ENCODE measurements at places on chromosomes 3 and 15.

DNA sequence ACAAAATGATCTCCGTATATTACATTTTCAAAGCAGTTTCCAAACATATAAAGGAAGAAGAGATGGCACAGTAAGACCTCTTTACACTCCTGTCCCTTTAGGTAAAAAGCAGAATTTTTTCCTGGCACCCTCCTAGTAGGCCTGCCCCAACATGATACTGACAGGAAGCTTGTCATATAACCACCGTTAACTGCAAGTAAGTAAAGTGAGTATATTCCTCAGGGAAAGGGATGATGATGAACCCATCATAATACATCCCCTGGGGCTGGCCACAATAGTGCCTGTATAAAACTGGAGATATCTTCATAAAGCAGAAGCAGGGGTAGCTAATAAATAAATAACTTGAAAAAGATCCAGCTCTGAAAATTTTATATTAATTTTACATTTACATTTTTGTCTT, 893.0 kb downstream of the DIPK2A start:
- DNase-seq: no peak

DNA sequence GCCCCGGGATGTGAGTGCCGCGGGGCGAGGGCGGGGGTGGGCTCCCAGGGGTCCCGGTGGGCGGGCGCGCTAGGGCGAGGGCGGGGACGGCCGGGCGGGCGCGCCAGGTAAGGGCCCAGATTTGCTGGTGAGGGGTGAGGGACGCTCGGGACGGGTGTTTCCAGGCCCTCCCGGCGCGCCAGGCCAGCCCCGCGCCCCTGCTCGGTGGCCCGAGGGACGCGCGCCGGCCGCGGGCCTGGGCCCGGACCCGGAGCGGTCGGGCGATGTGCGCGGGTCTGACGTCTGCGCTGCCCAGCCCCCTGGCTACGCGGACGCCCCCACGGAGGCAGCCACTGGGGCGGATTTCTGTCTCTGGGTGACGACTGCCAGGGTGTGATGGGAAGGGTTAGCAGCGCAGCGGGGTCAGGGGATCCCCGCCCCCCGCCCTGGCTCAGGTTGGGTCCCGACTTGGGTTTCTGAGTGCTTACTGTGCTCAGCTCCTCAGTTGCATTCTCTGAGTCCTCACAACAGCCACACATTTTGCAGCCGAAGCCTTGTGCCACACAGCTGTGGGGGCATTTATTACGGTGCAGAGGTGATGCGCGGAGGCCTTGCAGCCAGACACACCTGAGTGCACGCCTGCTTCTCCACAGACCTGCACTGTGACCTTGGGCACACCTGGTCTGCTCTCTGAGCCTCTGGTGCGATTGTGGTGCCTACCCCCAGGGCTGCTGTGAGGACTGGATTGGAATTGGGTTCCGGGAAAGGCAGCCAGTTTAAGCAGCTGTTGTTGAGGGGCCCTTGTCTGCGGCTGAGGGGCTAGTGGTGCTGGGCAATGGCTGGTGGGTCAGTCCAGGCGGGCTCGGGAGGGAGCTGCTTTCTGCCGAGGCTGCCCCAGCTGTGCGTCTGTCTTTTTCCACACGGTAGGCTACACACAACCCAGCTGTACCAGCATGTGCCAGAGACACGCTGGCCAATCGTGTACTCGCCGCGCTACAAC, 523 bp downstream of the HDAC11 start:
- DNase-seq: peak; percentile 31

- DNase-seq: no peak
Measured at GRCh38 chr3:50830451-50830850, 155.7 kb downstream of the DOCK3 start.

GRCh38 chr15:22839046-22839695, 705 bp downstream of the NIPA2 start:
- DNase-seq: no peak

DNA sequence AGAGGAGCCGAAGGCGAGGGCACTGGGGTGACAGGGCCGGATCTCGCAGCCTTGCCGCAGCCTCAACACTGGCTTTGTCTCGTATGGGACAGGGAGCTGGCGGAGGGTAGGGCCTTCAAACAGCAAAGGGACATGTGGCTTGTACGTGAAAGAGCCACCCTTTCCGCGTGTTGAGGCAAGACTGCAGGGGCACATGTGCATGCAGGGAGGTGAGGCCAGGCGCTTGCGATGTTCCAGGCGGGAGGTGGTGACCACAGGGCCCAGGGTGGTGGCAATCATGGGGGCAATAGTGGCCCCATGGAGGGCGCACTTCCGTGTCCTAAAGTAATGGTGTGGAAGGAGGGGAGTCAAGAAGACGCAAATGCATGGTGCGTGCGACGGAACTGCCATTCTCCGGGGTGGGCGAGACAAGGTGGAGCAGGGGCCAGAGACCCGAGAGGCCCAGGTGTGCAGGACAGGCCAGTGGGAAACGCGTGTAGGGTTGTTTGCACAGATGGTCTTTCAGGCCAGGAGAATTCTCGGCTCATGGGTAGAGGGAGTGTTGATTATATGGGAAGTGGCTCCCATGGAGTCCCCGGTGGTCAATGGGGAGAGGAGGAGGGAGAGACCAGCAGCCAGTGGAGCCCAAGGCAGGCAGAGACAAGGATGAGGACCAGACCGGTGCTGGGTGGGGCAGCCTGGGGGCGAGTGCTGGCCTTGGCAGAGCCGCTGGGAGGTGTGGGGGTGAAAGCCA, 45.8 kb upstream of the PCSK6 start:
- DNase-seq: no peak

- DNase-seq: no peak
Measured at GRCh38 chr15:39194106-39194830, 386.6 kb upstream of the THBS1 start.

DNA sequence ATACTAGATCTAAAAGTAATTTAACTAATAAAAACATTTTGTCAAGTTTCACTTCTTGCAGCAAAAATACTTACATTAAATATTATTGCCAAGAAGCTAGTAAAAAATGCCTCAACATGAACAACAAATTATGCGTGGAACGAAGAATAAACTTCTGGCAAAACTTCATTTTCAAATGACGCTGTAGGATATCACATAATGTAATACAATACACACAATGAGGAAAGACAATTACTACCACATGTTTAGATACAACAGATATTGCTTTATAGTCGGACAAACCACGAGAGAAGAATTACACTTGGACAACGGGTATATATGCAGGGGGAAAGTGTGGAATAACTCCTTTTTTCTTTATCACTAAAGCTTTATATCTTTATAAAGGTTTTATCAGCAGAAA, 21.6 kb downstream of the P3H2 start:
- DNase-seq: no peak

DNA sequence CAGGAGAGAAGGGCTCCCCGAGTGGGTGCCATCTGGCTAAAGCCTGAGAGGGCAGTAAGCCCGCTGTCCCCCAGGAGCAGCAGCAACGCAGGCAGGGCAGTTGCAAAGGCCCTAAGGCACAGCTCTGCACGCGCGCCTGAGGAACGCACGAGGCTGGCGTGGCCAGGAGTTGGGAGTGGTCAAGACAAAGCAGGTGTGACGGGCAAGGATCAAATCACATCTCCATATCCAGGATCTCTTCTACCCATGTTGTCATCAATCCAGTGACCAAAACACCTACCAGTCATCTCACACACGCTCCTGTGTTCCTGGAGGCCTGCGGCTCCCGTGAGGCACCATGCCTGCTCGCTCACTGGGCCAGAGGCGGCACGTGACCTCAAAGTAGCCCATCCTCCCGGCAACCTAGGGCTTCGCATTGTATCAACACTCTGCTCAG, 59.5 kb downstream of the ERC2 start:
- DNase-seq: no peak

DNA sequence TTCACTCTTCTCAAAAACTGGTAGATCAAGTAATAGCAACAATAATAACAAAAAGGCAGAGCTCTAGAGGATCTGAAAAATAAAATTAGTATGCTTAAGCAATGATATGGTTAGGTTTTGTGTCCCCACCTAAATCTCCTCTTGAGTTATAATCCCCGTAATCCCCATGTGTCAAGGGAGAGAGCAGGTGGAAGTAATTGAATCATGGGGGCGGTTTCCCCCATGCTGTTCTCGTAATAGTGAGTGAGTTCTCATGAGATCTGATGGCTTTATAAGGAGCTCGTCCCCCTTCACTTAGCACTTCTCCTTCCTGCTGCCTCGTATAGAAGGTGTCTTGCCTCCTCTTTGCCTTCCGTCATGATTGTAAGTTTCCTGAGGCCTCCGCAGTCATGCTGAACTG, 60.2 kb upstream of the ABHD2 start:
- no peak for DNase-seq

GRCh38 chr3:16262174-16262573, 2.6 kb downstream of the DPH3 start:
- DNase-seq: no peak
